ENCODE measurements at places on chromosomes 2 and 18. TPM values are rescaled to one million over a fixed set of nuclear protein-coding genes. Genes with fewer than 3 reads are reported as not detected.

DNA sequence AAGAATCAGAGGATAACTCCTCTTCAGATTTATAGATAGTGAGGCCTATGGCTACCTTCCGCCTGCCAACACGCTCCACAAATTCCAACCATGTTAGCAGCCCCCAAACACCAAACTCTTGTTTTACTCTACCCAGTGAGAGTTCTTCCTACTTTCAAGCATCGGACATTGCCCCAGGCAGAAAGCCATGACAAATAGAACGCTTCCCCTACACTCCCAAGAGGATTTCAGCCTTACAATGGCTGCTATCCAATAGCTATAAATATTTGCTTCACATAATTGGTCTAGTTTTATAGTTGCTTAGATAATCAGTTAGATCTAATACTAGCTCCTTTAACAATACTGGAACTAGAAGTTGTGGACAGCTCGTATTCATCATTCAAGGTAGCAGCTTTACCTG is 503.4 kb upstream of the VRK2 start:
- DNase-seq, result no peak

DNA sequence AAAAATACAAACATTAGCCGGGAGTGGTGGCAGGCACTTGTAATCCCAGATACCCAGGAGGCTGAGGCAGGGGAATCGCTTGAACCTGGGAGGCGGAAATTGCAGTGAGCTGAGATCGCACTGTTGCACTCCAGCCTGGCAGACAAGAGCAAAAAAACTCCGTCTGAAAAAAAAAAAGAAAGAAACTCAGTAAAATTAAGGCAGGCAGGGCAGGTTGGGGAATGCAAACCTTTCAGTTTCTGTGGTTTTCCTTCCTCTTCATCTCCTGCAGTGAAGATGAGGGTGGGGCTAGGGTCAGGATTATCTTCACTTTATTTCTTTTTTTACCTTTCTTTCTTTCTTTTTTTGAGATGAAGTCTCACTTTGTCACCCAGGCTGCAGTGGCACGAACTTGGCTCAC is 43.2 kb upstream of the PSME4 start:
- no peak for DNase-seq

GRCh38 chr2:220455351-220455990 is 828.0 kb downstream of the SLC4A3 start:
- peak; percentile 44 for DNase-seq

DNA sequence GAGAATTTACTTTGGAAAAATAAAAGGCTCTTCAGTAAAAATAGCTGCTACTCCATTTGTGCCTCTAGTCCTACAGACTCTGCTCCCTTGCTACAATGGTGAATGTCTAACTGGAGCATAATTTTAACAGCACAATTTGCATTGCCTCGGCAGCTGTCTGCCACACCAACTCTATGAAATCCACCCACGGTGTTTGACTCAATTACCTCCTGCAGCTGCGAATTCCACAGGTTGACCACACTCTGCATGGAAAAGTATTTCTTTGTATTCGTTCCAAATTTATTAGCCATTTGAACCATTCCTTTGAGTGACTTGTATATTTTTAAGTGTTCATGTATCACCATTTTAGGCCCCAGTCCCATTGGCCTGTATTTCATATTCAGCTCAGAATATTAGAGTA is 182.1 kb upstream of the CCDC68 start:
- DNase-seq, result no peak

DNA sequence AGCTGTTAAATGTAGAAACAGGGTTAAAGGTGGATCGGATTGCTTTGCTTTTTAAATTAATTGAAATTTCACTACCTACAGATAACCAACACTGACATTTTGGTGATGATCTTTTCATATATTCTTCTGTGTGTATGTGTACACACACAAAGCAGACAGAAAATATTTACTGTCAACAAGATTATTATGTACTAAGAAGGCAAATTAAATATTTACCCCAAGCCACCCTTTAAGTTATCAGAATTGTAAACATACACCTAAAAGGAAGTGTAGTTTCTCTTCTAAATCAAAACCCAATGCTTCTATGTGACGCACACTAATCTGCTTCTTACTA is 98.7 kb downstream of the GAREM1 start:
- no peak for DNase-seq

GRCh38 chr2:15195813-15196212 is 365.3 kb downstream of the NBAS start:
- no peak for DNase-seq

The ZNF804A gene
- 0.41 TPM for total RNA-seq

- DNase-seq, result no peak
Measured at GRCh38 chr18:51340332-51340731, 142.9 kb upstream of the MEX3C start.

The ASXL2 gene
- total RNA-seq, result 12.2 TPM

DNA sequence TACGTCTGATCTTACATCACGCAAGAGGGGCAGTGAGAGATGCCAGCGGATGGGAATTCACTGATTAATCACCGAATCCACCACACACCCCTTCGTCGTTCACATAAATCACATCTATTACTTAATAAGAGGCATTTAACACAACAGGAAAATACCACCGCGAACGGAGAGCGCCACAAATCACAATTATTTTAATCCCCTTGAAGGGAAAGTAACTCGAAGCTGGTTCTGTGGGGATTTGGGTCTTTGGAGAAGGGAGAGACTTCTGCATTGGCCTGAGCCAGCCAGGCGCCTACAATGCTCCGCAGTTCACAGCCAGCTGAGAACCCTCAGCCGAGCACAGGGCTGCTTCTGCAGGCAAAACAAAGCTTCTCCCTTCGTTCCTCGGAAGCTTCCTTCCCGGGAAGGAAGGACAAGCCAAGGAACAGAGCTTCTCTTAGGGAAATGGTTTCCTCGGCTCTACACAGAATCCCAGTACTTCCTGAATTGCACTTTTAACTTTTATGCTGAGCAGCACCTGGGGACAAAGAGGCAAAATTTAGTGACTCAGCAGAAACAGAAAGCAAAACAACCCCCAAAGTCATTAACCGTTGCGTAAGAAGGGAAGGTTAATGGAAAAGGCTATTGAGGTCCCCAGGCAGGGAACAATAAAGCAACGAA is at the start of gene LRP1B:
Gene LRP1B (minus strand): TSS at position 7 of the 660 bp plus-strand sequence. CDS start 287 bp downstream, outside the sequence.
- peak; percentile 67 for DNase-seq

DNA sequence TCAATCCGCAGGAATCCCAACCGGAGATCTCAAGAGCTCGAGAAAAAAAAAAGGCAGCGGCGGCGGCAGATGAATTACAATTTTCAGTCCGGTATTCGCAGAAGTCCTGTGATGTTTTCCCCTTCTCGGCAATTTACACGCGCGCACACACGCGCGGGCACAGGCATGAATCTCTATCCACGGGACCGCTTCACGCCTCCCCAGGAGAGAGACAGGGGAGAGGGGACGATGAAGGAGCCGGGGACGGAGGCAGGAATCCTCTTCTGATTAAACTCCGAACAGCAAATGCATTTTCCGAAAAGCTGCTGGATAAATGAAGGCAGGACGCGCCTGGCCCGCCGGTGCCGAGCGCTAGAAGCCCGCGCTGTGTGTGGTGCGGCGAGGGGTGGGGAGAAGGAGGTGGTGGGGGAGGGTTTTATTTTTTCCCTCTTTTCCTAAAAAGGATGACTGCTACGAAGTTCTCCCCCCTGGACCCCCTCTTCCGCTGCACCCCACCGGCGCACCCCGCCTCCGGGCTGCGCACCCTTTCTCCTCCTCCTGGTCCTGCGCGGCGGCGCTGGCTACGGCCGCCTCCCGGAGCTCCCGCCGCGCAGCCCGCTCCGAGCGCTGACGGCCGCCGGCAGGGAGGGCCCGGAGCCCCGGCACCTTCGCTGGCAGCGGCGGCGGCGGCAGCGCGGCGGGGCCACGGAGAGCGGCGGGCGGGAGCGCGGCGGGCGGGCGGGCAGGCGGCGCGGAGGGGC is at the start of gene BCL2:
Gene BCL2 (minus strand): TSS at position 387 of the 740 bp plus-strand sequence.
- peak; percentile 81 for DNase-seq

The HNMT gene
- total RNA-seq, result 17.3 TPM

The CDK15 gene
- 0.62 TPM for total RNA-seq

- no peak for DNase-seq
Measured at GRCh38 chr2:238164906-238165287, 6.1 kb downstream of the ERFE start.

The RAB11FIP5 gene
- 24.3 TPM for total RNA-seq
